ENCODE measurements at places on chromosomes 3 and 15.

DNA sequence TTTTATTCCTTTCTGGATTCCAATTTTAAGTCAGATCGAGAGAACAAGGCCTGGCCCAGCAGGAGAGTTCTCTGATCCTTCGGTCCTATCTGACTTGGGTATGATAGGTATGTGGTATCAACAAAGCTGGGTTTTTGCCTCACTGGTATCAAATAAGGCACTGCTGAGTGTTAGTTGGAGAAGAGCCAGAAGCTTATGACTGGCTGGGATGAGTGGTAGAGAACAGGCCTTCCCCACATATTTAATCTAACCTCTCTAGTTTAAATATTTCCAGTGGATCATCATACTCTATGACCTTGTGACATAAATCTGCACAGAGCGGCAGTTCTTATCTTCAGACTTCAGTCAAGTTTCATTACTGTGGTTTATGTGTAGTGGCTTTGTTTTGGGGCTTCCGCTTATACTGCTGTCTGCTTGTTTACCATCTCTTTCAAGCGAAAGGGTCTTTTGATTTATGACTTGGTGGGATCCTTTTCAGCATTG, 164.5 kb downstream of the PTPRG start:
- DNase-seq, result no peak

- DNase-seq, result no peak
Observed at GRCh38 chr15:56208185-56208584, 35.5 kb downstream of the RFX7 start.

DNA sequence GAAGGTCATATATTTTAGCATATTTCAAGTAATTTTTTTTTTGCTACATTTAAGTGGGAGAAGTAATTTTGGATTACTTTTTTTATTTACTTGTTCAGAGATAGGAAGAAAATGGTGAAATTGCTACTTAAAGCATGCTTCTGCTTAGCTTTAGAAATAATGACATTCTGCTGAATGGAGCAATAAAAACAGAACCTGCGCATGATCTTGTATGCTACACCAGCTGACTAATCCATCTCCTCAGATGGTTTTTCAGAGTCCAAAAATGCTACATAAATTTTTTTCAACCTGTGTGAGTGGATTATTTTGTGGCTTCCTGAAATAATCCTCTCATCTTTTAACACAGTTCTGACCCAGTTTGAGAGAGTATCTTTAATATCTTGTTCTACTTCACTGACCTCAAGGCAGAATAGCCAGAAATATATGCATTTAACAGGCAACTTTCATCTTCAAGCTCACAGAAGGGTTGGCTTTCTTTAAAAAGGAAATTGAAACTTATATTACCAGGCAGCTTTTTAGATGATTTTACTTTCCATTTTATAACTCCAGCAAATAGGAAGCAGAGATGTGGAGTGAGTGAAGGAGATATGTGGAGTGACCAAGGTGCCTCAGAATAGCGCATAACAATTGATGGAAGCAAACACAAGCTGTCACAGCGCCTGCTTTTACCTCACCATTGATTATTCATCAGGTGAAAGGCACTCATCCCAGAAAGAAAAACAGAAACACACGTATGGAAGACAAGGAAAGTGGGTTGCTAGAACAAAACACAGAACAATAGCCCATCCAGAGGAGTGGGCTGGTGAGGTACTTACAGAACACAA, 136.6 kb downstream of the TGFBR2 start:
- DNase-seq, result no peak

DNA sequence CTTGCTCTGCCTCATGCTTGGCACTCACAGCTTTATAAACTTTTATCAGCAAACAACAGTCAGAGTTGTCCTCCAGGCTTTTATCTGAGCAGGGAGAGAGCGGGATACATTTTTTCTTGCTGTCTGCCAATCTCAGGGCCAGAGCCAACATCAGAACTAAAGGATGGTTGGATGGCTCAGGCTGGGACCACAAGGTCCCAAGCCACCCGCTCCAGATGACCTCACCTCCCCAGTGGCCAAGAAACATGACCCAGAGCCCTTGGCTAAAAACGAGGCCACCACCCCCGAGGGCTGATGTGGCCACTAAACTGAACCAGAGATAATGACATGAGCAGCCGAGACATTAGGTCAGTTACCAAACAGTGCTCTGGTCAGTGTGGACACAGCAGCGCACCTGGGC, 18.8 kb upstream of the SPATA12 start:
- no peak for DNase-seq

DNA sequence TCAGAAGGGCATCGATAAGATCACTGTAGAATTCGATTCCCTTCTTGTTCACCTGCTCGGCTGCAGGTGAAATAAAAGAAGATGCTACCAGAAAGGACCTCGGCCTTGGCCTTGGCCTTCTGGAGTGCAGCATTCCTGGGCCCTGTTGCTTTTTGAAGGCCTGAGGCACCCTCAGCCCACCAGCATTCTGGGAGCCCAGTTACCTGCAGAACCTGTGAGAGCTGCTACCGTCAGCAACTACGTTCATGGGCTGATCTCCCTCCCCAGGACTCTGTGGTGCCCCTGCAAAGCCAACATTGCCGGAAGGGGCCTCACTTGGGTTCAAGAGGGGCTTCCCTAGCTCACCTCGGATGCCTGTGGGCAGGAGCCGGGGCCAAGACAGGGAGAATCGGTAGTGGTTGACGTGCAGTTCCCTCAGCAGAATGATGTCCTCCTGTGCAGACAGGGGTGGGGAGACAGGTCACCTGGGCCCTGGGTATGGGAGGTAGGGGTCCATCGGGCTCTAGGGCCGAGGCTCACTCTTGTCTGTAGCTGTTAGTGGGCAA, 2.2 kb downstream of the LCTL start:
- no peak for DNase-seq

DNA sequence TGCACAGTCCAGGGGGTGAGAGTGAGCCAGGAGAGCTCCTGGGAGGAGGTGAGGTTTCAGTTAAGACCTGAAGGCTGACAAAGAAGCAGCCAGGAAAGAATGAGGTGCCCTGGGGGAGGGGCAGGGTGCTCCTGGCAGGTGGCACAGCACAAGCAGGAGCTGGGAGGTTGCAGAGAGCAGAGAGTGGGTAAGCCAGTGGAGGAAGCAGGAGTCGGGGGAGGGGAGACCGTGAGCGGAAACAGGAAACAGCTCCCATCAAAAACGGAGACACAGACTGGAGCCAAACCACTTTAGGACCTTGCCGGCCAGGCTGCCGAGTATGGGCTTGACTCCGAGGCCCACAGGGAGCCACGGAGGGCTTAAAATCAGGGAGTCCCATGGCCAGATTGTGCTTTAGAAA, 12.1 kb upstream of the FBLN2 start:
- no peak for DNase-seq

Data from dermis microvascular lymphatic vessel endothelial cell (primary cell).